ENCODE measurements at places on chromosomes 12 and 14. TPM values are rescaled to one million over a fixed set of nuclear protein-coding genes. Genes with fewer than 3 reads are reported as not detected.

Gene NEMF
- 91.0 TPM for polyA plus RNA-seq

Gene HHIPL1
- polyA plus RNA-seq = 1.9 TPM

- no peak for DNase-seq
Measured at GRCh38 chr12:58665375-58665774, 254.9 kb downstream of the LRIG3 start.

GRCh38 chr12:119704065-119704747 lies 36.3 kb downstream of the PRKAB1 start:
- DNase-seq = no peak

GRCh38 chr12:73731658-73732057 lies 806.0 kb upstream of the ATXN7L3B start:
- no peak for DNase-seq

- no peak for DNase-seq
Measured at GRCh38 chr12:124399622-124400021, 104.7 kb downstream of the RFLNA start.

- DNase-seq = no peak
Measured at GRCh38 chr12:51836041-51836826, 12.3 kb downstream of the FIGNL2 start.

DNA sequence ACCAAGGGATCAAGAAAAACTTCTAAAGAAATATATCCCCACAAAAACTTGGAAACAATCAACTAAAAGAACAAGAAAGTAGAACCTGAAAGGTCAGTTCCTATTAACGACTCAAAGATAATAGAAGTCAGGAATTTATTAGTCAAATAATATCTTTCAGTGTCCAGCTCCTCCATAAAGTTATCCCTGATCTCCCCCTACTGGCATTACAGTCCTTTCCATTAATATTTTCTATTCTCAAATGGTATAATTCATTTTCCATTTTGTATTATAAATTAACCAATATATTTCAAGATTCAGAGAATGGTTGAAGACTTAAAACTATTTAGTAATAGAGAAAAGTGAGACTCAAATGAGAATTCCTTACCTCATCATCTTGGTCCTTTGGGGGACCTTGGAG lies 11.6 kb upstream of the SUPT16H start:
- DNase-seq = no peak

Measured in right lung (tissue), 10 donors.